ENCODE measurements at places on chromosomes 12 and 14.

DNA sequence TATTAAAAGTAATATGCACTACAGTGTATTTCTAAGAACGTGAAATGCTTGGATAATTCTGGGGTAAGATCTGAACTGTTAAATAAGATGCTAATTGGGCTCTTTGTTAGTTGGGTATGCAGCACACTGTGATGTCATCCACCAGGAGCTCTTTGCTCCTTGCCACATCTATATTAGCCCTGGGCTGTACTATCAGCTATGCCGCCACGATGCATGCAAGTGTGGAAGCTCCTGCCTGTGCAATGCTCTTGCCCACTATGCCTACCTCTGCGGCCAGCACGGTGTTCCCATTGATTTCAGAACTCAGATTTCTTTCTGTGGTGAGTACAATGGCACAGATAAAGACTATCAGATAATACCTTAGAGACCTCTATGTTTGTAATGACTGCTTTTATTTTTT is 165.6 kb downstream of the OTOGL start:
- DNase-seq = no peak

DNA sequence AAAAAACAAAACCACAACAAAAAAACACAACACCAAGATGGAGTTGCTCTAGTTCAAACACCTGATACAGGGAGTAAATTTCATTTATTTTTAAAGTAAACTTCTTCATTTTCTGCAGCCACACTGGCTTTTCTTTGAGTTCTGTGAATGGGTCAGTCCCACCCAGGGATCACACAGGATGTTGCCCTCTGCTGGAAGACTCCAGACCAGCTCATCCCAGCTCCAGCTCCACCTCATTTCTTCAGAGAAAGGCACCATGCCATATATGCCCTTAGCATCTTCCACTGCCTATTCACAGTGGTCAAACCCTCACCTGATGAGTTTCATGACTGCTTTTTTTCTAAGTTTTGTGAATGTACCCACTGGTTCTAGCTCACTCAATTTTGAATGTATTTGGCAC is 8.0 kb downstream of the GLIPR1 start:
- DNase-seq = peak; percentile 53

- no peak for DNase-seq
These were observed 22.8 kb downstream of the ITPK1 start for GRCh38 chr14:93092606-93093556.

GRCh38 chr12:92442782-92443181 is 260.0 kb upstream of the PLEKHG7 start:
- no peak for DNase-seq

DNA sequence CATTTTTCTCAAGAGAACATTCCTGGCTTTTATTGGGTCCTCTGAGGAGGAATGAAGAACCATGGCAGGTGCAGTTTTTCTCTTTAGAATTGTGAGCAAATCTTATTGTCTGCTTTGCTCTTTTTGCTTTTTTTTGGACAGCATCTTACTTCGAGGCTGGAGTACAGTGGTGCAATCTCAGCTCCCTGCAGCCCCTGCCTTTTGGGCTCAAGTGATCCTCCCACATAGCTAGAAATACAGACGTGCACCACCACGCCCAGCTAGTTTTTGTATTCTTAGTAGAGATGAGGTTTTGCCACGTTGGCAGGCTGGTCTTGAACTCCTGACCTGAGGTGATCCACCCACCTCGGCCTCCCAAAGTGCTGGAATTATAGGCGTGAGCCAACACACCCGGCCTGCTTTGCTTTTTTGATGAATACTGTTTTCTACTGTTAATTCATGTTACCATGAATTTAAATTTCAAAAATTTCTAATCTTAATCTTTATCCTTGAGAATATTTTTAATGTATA is 71.5 kb downstream of the POLR3B start:
- no peak for DNase-seq

DNA sequence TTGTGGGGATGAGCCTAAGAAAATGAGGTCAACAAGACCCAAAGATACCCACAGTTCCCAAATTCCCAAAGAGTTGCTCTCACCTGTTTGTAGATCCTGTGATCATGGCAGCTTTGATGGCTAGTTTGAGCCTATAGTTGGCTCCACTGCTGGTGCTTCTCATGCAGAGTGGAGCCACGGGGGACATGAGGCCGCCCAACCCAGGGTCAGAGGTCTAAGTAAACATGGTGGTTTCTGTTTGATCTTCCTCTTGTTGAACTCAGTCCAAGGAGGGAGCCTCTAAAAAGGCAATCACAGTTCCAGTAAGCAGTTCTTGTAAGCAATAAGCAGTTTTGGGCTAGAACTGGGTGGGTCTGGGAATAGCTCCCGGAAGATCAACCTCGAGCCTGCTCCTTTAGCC is 125.6 kb upstream of the DHRS4 start:
- no peak for DNase-seq

DNA sequence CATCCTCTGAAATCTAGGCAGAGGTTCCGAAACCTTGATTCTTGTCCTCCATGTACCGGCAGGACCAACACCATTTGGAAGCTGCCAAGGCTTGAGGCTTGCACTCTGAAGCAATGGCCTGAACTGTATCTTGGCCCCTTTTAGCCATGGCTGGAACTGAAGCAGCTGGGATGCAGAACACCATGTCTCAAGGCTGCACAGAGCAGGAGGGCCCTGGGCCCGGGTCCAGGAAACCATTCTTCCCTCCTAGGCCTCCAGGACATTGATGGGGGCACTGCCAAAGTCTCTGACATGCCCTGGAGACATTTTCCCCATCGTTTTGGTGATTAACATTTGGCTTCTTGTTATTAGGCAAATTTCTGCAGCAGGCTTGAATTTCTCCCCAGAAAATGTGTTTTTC is 198.7 kb downstream of the EFCAB11 start:
- no peak for DNase-seq

- DNase-seq = no peak
These were observed 206.5 kb downstream of the EFCAB11 start for GRCh38 chr14:89748004-89748403.

GRCh38 chr12:62618319-62618718 is 151.7 kb downstream of the MON2 start:
- DNase-seq = no peak

DNA sequence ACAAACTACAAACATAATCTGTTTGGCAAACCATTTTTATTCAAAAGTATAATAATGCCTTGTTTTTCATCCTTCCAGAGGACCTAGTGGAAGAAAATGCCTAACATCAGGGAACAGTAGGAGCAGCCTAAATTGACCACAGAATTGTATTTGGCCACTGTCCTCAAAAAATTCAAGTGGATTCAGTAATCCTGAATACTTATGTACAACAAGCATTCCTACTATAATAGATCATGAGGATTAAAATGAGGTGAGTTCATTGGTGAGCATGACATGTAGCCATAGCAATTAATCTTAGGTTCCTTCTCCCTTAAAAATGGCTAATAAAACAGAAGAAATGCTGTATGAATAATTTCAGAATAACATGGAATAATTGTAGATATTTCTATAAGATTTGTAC is 209.3 kb downstream of the DAD1 start:
- no peak for DNase-seq

- DNase-seq = peak; percentile 91
These were observed 2.8 kb upstream of the HOXC8 start for GRCh38 chr12:54005853-54006558.

DNA sequence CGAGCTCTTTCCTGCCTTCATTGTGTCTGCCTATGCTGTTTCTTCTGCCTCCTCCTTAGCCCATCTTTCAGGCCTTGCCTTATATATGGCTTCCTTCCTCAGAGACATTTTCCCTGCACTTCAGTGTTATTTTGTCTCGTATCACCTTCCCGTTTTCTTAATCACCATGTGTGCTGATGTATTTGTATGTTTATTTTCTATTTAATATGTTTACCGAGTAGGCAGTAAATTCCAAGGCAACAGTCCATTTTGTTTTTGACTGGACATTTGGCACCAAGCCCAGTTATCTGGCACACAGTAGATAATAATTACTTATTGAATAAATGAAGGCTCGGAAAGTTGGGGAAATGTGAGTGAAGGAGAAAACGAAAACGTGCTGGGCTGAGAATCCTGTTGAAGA is 4.6 kb upstream of the POU6F1 start:
- DNase-seq = no peak

DNA sequence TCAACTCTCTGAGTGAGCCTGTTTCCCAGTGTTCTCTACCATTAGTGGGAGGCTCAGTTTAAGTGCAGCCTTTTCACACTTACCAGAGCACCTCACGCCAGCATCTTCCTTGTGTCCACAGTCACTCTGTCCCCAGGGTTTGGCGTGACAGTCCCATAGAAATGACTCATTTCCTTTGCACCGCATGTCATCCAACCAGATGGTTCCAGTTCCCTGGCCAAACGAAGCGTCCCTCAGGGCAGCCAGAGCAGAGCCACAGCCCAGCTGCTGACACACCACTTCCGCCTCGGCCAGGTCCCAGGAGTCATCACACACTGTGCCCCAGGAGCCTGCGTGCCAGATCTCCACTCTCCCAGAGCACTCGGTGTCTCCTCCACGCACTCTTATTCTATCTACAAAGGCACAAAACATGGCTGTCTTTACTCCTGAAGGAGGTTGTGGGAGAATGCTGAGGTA is 65.4 kb downstream of the ACSM4 start:
- no peak for DNase-seq

GRCh38 chr12:127620735-127621355 is 646.1 kb upstream of the TMEM132C start:
- no peak for DNase-seq

DNA sequence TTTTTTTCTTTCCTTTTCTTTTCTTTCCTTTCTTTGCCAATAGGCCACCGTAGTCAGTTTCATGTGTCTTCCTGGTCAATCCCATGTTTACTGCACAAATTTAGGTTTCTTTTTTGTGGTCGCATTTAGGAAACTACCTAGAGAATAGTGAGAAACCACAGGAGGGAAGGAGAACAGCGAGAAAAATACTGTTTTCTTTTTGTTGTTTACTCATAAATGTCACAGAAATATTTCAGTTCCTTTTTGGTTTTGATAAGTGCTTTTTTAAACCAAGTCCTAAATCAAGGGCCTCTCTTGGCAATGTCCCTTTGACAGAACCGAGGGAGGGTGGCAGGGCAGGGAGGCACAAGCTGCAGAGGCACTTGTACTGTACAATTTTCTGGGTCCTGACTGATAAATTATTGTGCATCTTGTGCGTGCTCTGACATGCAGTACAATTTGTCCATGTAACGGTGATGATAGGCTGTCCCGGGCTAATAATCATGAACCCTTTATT is 326.1 kb downstream of the CACNA1C start:
- DNase-seq = no peak

- DNase-seq = no peak
These were observed 141.0 kb downstream of the MSRB3 start for GRCh38 chr12:65419284-65420072.

DNA sequence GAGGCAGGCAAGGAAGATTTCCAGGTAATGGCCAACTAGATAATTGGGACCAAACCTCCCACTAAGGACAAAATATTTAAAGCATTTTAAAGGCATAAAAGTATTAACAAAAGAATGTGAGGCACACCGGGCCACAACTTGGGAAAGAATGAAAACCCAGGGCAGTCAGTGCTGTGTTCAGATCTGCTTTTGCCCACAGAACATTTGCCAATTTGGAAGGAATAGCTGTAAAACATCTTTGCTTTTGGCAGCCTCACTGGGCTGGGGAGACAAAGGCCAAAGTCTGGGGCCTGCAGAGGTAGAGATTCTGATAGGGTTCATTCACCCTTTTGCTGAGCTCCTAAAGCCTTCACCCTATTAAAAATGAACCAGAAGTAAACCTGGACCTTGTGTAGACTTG is 82.3 kb downstream of the SYNE3 start:
- no peak for DNase-seq

- DNase-seq = no peak
These were observed 32.8 kb upstream of the CMKLR1 start for GRCh38 chr12:108371801-108372344.

DNA sequence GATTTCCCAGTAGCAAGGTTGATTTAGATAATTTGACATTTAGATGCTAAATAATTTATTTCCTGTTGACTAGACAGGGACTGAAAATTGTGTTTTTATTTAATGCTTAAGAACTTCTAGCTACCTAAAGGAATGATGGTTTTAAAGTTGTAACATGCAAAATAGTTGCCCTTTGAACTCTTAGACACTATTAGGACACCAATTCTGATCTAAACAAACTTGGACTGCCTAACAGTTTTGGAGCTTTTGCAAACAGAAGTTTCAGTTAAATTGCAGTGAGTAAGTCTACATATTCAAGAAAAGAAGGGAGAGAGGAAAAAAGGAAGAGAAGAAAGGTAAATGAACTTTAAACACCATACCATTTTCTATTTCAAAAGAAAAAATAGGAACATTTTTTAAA is 189.3 kb upstream of the GARIN2 start:
- no peak for DNase-seq

DNA sequence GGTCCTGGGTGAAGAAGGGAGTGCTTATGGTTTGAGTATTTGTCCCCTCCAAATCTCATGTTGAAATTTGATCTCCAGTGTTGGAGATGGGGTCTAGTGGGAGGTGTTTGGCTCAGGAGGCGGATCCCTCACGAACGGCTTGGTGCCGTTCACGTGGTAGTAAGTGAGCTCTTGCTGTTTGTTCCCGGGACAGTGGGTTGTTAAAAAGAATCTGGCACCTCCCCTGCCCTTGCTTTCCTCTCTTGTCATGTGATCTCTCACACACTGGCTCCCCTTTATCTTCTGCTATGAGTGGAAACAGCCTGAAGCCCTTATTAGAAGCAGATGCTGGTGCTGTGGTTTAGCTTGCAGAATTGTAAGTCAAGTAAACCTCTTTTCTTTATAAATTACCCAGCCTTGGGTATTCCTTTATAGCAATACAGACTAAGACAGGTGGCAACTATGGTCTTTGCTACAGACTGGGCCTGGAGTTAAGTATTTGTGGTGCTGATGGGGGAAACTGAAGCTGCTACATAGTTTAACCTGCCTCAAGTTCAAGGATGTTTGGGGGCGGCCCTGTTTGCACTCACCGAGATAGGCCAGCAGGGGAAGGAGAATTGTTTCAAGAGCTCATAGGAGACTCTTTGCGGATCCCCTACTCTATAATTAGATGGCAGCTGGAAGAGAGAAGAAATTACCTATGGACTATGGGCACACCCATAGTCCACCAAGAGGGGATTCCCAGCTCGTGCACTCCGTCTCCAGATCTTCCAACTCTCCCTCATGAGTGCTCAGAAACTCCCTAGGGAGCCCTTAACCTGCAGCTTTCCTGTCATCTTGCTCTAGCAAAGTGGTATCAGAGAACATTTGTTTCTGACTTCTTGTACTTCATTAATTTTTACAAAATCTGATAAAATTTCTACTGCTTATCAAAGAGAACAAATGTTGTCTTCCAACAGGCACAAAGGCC is 164.6 kb downstream of the SLC15A5 start:
- DNase-seq = no peak

GRCh38 chr12:11968516-11968915 is 102.2 kb upstream of the BCL2L14 start:
- DNase-seq = no peak
